Mesothelial cell of epicardium (in vitro differentiated cells): ENCODE measurements at places on chromosomes 1 and 21. TPM values are rescaled to one million over a fixed set of nuclear protein-coding genes. Genes with fewer than 3 reads are reported as not detected.

DNA sequence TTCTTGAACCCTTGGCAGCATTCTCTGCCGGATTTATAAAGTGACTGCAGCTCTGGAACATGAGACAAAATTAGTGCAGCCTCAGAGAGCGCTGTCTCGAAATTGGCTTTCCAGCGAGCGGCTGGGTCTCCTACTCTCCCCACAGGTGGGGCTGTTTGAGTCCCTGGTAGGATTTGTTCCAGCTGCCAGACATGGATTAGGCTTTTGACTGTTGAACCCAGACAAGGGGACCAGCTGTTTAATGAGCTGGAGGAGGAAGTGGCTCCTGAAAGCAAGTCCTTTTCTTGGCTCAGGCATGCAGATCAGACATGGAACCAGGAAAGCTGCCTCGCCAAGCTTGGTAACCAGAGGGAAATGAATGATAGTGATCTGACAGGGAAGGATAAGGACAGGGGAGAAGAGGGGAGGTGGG is 69.6 kb downstream of the UBIAD1 start:
- DNase-seq = no peak

DNA sequence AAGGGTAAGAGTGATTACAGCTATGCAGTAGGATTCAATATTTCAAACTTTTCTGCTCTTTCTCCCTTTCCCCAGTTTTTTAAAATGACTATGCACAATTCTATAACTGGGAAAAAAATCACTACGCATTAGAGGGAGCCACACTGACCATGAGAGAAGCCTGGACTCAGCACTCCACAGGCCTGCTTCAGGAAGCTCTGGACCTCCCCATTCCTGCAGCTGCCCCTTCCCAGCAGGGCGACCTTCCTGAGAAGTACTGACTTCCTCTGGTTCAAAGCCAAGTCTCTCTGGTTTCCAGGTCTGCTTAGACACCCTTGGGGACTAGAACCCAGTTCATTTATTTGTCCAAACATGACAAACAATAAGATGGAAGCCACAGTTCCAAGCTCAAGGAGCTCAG is 42.0 kb upstream of the CLSTN1 start:
- DNase-seq = no peak

DNA sequence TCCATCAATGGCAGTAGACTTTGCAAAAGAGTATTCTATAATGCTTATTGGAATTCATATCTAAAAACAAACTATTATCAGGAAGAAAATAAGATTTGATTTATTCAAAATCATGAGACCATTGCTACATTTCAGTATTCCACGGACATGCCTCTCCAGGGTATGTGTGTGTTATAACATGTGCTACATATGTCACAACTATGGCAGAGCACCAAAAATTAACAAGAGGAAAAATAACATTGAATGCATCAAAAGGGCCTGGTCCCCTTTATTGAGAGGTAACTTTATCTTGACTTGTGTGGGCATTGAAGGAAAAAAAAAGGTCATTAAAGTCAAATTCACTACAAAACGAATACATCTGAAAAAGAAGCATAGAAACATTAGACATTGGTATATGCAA is 22.6 kb upstream of the LRRC8B start:
- DNase-seq = no peak

DNA sequence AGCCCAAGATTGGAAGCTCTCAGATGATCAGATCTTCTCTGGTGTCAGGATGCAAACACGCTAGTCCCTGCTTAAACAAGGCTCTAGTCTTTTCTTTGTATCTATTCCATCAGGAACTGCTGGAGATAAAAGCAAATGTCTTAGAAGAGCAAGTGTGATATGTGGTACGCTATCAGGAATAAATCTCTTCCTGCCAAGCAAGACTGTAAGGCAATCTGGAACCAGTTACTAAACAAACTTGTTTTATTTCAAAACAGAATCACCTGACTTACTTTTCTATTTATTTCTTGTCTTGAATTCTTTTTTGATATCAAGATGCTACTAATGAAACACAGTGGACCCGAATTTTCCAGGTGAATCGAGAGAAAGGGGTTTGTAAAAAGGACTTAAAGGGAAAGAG is 139.9 kb upstream of the ZNF644 start:
- no peak for DNase-seq

DNA sequence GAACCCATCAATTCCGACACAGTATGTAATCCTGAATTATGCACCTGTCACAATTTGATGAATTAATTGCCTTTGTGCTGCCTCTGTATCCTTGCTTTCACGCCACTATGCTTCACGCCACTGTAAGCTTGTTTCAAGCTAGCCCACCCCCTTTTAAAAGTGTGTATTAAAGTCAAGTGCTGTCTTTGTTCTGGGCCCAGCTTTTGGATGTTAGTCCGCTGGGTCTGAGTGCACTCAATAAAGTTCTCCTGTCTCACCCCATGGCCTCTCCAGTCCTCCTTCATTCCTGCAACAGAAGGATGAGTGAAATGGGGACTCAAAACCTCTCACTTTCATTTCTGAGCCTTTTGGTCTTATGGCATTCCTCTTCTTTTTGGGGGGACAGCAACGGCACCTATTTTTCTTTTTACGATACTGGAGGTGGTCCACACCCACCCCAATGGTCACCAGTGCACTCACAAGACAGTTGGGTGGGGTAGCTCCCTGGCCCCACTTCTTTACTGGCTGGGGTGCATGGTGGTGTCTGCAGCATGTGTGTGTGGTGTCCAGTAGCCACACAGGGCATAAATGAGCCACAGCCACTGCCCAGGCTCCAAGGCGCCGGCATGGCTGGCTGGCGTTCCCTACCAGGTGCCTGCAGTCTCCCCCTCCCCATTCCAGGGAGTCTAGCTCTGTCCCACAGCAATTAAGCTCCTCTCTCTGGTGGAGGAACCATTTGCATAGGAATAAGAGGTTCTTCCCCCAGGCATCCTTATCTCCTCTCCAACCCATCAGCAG is 1.8 kb downstream of the THEM4 start:
- no peak for DNase-seq

DNA sequence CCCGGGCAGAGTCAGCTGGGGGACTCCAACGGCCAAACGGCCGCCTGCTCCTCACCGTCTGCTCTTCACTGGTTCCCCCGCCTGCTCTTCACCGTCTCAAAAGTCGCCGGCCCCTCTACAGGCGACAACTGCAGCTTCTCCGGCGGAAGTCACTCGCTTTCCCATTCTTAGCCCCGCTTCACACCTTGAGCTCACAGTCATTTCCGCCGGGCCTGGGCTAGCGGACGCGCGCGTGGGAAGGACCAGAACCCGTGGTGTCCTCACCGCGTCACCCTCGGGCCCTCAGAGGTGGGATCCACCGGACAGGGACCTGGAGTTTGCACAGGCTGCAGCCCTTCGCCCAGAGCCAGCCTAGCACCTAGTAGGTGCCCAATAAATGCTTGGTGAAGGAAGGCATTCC is 27.9 kb upstream of the HJV start:
- no peak for DNase-seq

GRCh38 chr1:31869449-31869848 is 53.6 kb upstream of the SPOCD1 start:
- no peak for DNase-seq

DNA sequence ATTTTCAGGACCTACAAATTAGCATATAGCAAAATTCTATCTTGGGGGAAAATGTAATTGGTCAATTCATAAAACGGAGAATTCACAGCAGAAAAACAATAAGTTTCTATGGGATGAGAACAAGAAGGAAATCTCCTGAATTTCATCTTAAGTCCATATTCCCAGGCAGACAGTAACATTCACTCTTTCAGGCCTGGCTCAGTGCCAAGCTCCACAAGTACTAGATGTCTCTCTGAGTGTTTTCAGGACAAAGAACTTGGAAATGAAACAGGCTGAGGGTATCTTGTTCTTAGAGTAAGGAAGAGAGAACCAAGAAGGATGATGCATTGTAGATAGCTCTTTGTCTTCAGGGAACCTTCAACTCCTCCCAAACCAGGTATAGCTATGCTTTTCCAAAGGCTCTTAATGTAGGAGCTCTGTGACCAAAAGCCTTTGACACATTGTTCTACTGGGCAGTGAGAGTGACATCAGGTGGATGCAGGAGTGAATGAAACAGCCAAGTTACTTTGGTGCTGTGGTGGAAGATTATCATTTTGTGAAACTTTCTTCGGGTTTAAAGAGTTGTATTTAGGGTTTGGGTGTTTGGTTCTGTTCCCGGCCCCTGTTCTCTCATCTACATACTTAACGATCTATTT is 298.3 kb downstream of the GPATCH2 start:
- peak; percentile 29 for DNase-seq

- DNase-seq = peak; percentile 29
Observed at GRCh38 chr1:16608838-16609560, 4.4 kb downstream of the NBPF1 start.

DNA sequence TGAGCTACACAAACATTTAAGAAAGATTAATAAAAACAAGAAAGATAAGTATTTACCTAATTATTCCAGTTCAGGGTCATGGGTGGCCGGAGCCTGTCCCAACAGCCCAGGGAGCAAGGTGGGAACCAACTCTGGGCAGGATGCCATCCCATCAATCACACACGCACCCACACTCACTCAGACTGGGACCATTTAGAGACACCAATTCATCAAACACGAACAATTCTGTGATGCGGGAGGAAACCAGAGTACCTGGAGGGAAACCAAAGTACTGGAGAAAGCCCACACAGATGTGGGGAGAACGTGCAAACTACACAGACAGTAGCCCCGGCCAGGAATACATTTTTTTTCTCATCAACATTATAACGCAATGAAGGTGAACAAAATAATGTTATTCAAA is 16.2 kb downstream of the WASF2 start:
- no peak for DNase-seq

GRCh38 chr1:151259351-151259750 is 4.8 kb downstream of the PSMD4 start:
- DNase-seq = no peak

DNA sequence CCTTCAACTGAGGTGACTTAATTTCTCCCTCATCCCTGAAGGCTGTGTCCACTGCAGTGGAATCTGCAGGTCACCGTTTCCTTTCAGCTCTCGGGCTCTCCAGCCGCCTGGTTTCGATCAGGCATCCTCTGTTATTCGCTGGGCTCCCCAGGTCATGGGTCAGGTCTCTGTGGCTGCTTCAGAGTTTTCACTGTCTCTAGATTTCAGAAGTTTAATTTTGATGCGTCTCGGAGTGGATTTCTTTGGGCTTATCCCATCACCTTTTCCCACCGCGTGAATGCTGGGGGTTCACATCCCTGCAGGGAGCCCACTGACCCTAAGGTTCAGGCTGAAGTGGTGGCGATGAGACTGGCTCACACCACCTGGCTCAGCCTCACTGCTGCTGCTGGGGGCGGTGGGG is 3.3 kb downstream of the ACTRT2 start:
- no peak for DNase-seq

GRCh38 chr21:33767236-33767635 is 124.9 kb downstream of the ITSN1 start:
- DNase-seq = no peak

DNA sequence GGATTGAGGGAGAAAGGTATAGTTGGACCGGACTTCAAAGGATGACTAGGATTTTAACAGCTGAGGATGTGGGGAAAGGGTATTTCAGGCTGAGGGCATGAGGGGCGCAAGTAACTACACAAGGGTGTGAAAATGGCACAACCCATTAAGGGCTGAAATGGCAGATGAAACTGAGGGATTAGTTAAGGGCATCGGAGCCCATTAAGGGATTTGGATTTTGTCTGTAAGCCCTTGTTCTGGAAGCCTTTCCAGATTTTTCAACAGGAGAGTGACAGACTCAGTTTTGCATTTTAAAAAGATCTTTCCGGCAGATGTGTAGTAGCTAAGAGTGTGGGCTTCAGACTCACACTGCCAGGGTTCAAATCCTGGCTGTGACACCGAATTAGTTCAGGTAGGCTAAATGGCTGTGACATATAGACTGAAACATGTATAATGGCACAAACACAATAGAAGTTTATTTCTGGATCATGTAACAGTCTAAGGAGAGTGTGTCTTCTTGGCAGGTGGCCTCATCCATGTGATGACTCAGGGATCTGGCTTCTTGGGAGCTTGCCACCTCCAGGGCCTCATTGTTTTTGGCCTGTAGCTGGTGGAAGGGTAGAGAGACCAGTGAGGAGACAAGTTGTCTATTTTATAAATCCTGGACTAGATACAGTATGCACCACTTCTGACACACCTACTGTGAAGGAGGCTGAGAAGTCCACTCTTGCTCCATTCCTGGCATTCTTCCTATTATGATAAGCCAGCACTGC is 49.6 kb downstream of the UBE2T start:
- no peak for DNase-seq

- DNase-seq = no peak
Observed at GRCh38 chr1:152699746-152700145, 1.6 kb downstream of the LCE2A start.

DNA sequence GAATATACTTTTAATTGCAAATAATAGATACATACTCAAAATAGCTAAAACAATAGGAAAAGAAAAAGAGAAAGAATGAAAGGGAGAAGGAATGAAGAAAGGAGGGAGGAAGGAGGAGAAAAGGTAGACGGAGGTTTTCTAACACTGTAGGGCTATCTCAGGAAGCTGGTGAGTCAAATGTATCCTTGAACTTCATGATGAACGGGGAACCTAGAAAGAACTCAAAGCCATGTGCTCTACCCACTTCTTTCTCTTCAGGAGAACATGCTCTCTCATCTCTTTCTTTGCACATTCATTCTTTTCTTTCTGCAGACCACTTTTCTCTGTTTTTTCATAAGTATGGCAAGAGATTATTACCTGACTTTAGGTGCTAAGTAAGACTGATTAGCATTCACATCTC is 37.3 kb upstream of the ZNF644 start:
- no peak for DNase-seq

GRCh38 chr1:178275049-178275448 is 181.1 kb downstream of the RASAL2 start:
- DNase-seq = no peak

DNA sequence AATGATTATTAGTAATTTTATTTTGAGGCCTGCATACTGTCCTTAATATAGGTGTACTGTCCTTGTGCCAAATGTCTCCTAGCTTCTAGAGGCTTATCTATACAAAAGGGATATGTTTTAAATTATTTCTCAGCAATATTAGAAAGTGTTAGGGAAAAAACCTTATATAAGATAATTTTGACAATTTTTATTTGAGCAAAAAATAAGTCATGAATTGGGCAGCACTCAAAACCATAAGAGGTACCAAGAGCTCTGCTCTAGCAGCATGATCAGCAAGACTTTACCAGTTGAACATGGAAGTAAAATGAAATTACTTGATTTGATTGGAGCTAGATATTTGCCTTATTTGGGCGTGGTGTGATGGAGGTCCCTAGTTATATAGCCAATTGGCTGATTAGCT is 157.1 kb downstream of the PTBP2 start:
- DNase-seq = no peak

The CEPT1 gene
- 34.6 to 38.9 TPM (median 35.6 TPM) in 3 replicates for total RNA-seq

The HSD11B1 gene
- total RNA-seq = 0.63 TPM in 1 of 3 replicates, not detected in the others

The CFHR3 gene
- total RNA-seq = 0.38 to 0.93 TPM (median 0.42 TPM) in 3 replicates

The ZNF697 gene
- 20.3 to 21.8 TPM (median 20.6 TPM) in 3 replicates for total RNA-seq

The LCE1E gene
- not detected in 3 replicates for total RNA-seq

The TMEM269 gene
- 0.54 to 0.98 TPM (median 0.91 TPM) in 3 replicates for total RNA-seq

The HSD3B1 gene
- not detected in 3 replicates for total RNA-seq

The DNASE2B gene
- total RNA-seq = not detected in 3 replicates

The UTS2 gene
- not detected in 3 replicates for total RNA-seq

The KDF1 gene
- 11.9 to 12.9 TPM (median 12.7 TPM) in 3 replicates for total RNA-seq

The VHLL gene
- 0.42 TPM in 1 of 3 replicates, not detected in the others for total RNA-seq
